ENCODE measurements at places on chromosomes 7 and 10. TPM values are rescaled to one million over a fixed set of nuclear protein-coding genes. Genes with fewer than 3 reads are reported as not detected.

The ECHDC3 gene
- 8.7 TPM for polyA plus RNA-seq

The UPK3BL2 gene
- 8.9 TPM for polyA plus RNA-seq

DNA sequence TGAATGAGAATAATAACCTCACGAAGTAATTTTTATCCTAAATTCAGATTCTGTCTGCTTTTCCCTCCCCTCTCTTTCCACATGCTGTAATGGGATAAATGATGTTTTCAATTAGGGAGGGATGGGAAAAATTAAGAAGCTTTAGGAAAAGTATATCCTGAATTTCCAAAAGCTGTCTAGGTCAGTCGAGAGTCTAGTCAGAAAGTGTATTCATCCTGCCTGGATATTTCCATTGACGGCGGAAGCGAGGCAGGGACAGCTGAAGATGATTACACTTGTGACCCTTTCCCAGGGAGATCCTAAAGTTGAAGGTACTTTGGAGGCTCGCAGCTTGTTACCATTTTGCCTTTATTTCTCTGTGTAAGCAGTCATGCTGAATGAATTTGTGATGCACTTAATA is 204.1 kb downstream of the ZNF365 start:
- DNase-seq = no peak

The MCM10 gene
- 3.0 TPM for polyA plus RNA-seq

The ANKRD61 gene
- 0.76 TPM for polyA plus RNA-seq

DNA sequence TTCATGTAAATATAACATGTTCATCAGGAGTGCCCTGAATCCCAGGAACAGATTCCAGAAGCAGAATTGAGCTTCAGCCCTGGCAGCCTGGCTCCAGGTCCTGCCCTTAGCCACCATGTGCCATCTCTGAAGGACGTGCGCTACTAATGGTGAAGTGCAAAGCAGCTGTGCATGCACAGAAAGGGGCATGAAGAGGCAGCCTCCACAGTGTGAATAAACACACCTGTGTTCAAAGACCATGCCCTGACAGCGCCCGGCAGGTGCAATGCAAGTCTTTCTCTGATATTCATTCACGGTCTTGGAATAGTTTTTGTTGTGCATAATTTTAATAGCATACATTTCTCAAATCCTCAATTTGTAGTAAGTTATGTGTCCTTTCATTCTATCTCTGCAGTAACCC is 250.4 kb upstream of the TCERG1L start:
- no peak for DNase-seq

DNA sequence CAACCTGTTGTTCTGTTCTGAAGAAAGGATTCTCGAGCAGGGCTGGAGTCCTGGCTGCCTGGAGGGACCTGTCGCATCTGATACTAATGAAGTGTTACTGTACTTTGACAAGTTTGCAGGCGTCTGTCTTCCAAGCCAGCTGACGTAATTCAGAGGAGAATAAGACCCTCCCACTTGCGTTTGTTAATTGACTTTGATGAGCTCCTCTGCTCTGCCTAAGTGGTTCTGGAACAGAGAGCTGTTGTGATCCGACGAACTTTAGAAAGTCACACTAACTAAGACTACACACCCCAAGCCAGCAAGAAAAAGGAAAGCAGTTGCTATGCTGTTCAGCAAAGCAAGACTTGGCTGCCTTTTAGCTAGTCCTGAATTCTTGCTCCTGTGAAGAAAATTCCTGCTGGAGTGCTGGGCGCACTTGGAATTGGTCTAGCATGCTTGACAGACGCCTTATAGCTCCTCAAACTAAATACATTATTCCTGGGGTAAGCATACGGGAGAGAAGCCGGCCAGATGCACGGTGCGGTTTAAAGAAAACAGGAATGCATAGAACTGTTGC is 200.3 kb downstream of the CACNB2 start:
- DNase-seq = peak; percentile 31
